Stimulated activated memory B cell treated with anti-CD40 and anti-IgM and Interleukin-4, amounts not matched to agents 10 μg/mL and 1 μg/mL and 100 μg/mL, for 72 hours (primary cell): ENCODE measurements at places on chromosomes 2 and 18.

GRCh38 chr2:177315364-177315763 is 50.8 kb upstream of the NFE2L2 start:
- ATAC-seq: no peak

- ATAC-seq: no peak
Observed at GRCh38 chr18:25736516-25736915, 353.9 kb downstream of the SS18 start.

DNA sequence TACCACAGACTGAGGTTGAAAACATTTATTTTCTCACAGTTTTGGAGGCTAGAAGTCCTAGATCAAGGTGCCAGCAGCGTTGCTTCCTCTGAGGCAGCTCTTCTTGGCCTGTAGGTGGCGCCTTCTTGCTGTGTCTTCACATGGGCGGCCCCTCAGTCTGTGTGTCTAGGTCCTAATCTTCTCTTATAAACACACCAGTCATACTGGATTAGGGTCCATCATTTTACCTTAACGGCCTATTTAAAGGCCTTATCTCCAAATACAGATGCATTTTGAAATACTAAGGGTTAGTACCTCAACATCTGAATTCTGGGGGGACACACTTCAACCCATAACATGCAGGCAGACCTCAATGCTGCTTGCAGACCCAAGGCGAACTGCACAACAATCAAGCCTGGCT is 4.4 kb upstream of the RMC1 start:
- ATAC-seq: peak; percentile 44

DNA sequence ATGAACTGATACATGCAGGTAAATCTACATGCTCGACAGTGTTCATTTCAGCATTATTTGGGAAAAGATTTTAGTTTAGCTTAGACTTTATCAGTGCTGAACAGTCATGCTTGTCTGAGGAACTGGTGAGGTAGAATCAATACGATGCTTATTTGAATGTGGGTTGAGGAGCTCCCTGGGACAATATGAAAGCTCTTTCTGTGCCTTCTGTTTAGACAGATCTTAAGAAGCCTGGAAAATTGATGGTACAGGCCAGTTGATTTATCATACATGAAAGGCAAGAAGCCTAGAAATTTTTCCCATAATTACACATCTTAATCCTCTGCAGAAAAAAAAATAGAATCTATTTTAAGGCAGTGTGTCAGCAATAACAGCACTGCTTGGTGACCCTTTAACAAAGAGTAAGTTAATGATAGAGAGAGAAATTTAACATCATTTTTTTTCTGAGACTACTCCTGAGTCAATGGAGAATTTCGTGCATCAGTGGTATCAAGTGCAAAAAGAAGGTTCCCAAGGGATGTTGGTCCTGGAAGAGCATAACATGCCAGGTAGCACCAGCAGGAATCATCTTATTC is 252.2 kb upstream of the CDH20 start:
- no peak for ATAC-seq

DNA sequence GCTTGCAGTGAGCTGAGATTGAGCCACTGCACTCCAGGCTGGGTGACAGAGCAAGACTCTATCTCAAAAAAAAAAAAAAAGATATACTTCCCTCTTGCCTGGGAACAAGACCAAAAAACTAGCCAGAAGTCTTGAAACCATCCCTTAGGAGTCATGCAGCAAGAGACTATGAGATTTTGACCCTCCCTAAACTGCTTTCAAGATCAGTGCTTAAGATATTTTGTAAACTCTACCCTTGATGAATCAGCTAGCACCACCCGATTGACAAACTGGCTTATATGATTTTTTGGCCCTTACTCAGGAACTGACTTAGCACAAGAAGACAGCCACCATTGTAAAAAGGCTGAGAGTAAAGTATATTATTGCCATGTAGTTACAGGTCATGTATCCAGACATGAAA is 3.8 kb downstream of the SULT1C3 start:
- ATAC-seq: no peak

- no peak for ATAC-seq
Observed at GRCh38 chr2:225531559-225531958, 132.0 kb downstream of the NYAP2 start.

- ATAC-seq: no peak
Observed at GRCh38 chr2:110984694-110985490, 135.8 kb upstream of the BCL2L11 start.

DNA sequence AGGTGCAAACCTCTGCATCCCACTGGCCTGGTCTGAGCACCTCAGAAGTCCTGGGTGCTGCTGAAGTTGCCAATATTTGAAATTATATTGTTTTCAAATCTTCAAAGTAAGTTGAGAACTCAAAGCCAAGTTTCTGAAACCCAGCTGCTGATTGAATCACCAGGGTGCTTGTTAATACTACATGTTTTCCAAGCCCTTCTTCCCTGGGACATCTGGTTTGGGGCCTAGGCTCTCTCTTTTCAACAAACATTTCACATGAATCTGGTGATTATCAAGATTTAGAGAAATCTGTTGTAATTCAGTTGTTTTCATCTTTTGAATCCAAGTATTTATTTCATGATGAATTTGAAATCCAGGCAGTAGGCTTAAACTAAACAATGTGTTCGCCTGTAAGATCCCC is 24.4 kb downstream of the MLPH start:
- no peak for ATAC-seq

GRCh38 chr2:241014764-241015163 is 16.3 kb downstream of the SNED1 start:
- ATAC-seq: no peak

GRCh38 chr2:136411946-136412345 is 294.0 kb upstream of the CXCR4 start:
- no peak for ATAC-seq

- ATAC-seq: no peak
Observed at GRCh38 chr2:202545523-202545922, 89.2 kb upstream of the FAM117B start.

GRCh38 chr2:155630760-155631159 is 701.8 kb downstream of the NR4A2 start:
- no peak for ATAC-seq

DNA sequence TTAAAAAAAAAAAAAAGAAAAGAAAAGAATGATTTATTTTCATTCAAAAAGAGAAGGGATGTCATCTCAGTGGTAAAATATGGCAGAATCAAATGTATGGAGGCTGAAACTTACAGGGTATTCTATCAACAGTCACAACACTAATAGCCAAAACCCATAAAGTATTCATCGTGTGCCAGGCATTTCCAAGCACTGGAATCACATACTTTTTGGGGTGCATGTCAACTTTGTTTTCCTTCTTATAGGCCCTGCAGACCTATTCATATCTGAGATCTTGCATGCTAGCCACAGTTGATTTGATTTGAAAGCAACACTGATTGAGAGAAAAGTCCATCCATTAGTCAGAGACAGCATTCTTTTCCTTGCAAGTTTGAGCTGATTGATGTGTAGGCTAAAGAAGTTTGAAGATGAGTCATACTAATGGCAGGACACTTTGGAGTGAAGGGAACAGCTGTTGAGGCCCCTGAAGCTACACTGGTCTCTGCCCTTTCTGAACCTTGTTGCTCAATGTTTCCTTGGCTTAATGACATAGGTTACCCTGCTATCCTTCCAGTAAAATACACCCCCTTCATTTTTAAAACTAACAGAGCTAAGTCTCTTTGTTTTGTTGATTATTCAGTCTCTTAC is 22.0 kb downstream of the KATNAL2 start:
- ATAC-seq: no peak

DNA sequence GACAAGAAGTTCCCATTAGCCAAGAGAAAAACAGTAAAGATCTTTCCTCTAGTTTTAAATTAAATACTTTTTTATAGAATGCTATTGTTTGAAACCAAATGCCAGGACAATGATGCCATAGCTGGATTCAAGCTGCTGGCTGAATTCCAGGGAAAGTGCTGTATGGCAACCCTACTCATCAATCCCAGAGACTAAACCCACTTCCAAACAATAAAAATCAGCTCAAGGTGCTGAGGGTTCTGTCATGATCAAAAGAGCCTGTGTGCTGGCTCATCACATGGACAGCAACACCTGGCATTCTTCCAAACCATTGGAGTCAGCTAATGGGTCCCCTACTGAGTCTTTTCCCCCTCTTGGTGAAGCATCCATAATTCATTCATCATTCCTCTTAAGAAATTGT is 53.7 kb upstream of the PARD3B start:
- no peak for ATAC-seq
